ENCODE measurements at places on chromosomes 1 and 21.

DNA sequence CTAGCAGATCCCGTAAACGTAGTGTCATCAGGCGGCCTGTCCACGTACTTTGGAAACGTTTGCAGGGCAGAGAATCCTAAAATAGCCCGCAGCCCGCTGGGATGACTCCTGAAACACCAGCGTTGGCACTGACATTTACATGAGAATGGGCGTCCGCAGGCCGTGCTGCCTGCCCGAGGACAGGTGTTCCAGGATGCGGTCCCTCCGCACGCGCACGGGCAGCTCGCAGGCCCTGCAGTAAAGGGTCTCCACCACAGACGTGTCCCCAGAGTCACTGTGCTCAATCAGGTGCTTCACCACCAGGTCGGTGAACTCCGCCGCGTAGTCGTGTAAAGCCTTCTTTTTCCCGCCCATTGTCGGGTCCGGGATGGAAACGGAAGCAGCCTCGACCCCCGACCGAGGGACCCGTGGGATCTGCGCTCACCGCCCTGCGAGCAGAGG, 5.8 kb upstream of the CCDC27 start:
- DNase-seq: no peak

- no peak for DNase-seq
Measured at GRCh38 chr1:186499571-186499970, 38.7 kb upstream of the PDC start.

DNA sequence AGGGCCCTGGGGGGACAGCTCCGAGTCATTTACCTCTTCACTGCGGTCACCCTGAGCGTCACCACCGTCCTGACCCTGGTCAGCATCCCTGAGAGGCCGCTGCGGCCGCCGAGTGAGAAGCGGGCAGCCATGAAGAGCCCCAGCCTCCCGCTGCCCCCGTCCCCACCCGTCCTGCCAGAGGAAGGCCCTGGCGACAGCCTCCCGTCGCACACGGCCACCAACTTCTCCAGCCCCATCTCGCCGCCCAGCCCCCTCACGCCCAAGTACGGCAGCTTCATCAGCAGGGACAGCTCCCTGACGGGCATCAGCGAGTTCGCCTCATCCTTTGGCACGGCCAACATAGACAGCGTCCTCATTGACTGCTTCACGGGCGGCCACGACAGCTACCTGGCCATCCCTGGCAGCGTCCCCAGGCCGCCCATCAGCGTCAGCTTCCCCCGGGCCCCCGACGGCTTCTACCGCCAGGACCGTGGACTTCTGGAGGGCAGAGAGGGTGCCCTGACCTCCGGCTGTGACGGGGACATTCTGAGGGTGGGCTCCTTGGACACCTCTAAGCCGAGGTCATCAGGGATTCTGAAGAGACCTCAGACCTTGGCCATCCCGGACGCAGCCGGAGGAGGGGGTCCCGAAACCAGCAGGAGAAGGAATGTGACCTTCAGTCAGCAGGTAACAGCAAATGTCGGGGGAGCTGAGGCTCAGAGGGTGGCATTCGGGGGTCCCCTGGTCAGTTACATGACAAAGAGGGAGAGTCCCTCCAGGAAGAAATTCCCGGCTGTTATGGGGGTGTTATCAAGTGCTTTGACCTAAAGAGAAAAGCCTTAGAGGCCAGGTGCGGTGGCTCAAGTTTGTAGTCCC, 12.6 kb downstream of the SLC45A1 start:
- DNase-seq: no peak

GRCh38 chr1:97824624-97825023, 96.2 kb downstream of the DPYD start:
- DNase-seq: no peak

GRCh38 chr1:33396188-33397124, 34.4 kb downstream of the PHC2 start:
- no peak for DNase-seq

GRCh38 chr21:45091550-45092322, 17.4 kb downstream of the ADARB1 start:
- no peak for DNase-seq
